ENCODE measurements at places on chromosomes 3 and 15.

DNA sequence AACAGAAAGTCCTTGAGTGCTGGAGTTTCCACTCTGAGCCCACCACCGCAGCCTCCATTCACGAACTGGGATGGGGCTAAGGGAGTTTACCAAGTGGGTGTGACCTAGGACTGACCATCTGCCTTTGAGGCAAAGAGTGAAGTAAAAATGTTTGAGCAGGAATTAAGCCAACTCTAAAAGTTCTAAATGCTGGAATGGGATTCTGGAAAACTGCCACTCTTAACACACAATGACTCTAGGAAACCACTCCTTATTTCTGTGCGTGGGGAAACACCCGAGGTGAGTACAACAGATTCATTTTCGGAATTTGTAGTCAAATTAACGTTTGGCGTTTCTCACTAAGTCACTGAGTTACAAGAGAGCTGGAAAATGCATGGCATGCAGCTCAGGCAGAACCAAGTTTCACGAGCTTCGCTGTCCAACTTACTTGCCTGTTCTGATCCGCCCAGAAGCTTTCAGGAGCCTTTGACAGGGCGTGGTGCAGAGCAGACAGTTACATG is 31.6 kb downstream of the ISL2 start:
- no peak for ATAC-seq

GRCh38 chr15:68421115-68421551 is 10.8 kb downstream of the ITGA11 start:
- ATAC-seq: no peak

DNA sequence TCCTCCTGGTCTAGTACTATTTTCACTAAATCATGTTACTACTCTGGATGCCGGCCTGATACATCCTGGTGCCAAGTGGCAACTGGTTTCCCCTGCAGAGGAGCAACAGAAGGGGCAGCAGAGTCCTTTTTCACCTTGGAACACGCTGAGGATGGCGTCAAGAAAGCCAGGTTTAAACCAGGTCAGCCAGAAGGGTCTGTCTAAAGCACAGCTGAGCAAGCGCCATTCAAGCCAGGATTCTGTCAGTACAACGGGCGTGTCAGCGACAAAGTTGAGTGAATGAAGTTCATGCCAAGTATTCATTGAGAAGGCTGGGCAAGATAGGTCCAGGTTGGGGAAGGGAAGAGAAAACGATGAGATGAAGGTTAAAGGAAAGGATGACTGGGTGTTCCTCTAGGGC is 88.2 kb downstream of the FBN1 start:
- no peak for ATAC-seq

- ATAC-seq: peak; percentile 99
Measured at GRCh38 chr3:183099026-183099837, at the start of gene MCCC1. TSS of gene MCCC1 (minus strand) at chr3:183099496. CDS start at chr3:183099440, 56 bp downstream.

- no peak for ATAC-seq
Measured at GRCh38 chr15:38826880-38827279, 262.3 kb upstream of the RASGRP1 start.

GRCh38 chr15:80931191-80931590 is 58.4 kb downstream of the MESD start:
- ATAC-seq: no peak

DNA sequence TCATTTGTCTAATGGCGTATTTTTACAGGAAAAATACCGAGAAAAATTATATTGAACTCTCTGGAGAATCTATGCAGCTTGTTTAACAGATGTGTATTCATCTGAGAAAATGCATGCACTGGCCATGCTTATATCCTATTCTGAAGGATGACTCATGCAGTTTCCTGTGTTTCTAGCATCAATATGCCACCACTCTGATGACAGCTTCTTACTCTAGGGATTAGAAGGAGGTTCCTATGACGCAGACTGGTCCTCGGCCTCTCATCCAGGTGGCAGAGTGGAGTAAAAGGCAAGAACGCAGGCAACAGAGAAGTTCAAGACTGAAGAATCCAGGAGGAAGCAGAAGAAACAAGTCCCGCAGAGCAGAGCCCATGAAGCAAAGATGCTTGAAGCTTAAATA is 910.0 kb upstream of the ROBO1 start:
- no peak for ATAC-seq
